ENCODE measurements at places on chromosomes 1 and 21. TPM values are rescaled to one million over a fixed set of nuclear protein-coding genes. Genes with fewer than 3 reads are reported as not detected.
A peak's percentile ranks its signal among the peaks of the same experiment; 100 is the strongest.

- peaks cover 99% of the 10 kb centered on the region for H3K36me3 ChIP-seq
- H3K4me1 ChIP-seq: no peaks in the 10 kb centered on the region
- H3K27ac ChIP-seq: no peak overlapping the region
- peak; percentile 30 for DNase-seq
- H3K27me3 ChIP-seq: no peaks in the 10 kb centered on the region
- no peak overlapping the region for H3K4me3 ChIP-seq
Measured at GRCh38 chr1:12275370-12275769, 45.5 kb downstream of the VPS13D start.

The LYPD8 gene
- not detected for total RNA-seq

- peak overlapping the region; percentile 58 for H3K4me3 ChIP-seq
- no peak for DNase-seq
Measured at GRCh38 chr1:1920057-1920607, 1.1 kb upstream of the TMEM52 start.

The EPHA10 gene
- 1.8 TPM for total RNA-seq

- H3K4me3 ChIP-seq: peak overlapping the region; percentile 10
- no peaks in the 10 kb centered on the region for H3K36me3 ChIP-seq
- peaks cover 5% of the 10 kb centered on the region for H3K4me1 ChIP-seq
- peaks cover 13% of the 10 kb centered on the region for H3K27me3 ChIP-seq
- no peak for DNase-seq
Measured at GRCh38 chr21:43361493-43362296, 65.2 kb downstream of the SIK1 start.

- H3K27ac ChIP-seq: no peak overlapping the region
- H3K4me1 ChIP-seq: peaks cover 8% of the 10 kb centered on the region
Measured at GRCh38 chr1:246537441-246537840, 28.6 kb downstream of the TFB2M start.
